ENCODE measurements at places on chromosomes 7 and 10. TPM values are rescaled to one million over a fixed set of nuclear protein-coding genes. Genes with fewer than 3 reads are reported as not detected.

The TBC1D12 gene
- 12.0 TPM for total RNA-seq

The PDAP1 gene
- 29.6 TPM for total RNA-seq

The GPR26 gene
- not detected for total RNA-seq

The NCAPG2 gene
- 24.2 TPM for total RNA-seq

The ADCY1 gene
- 0.54 TPM for total RNA-seq

The CFAP43 gene
- total RNA-seq, result 0.09 TPM

Measured in endothelial cell of coronary artery (primary cell).